ENCODE measurements at places on chromosomes 3 and 15.

DNA sequence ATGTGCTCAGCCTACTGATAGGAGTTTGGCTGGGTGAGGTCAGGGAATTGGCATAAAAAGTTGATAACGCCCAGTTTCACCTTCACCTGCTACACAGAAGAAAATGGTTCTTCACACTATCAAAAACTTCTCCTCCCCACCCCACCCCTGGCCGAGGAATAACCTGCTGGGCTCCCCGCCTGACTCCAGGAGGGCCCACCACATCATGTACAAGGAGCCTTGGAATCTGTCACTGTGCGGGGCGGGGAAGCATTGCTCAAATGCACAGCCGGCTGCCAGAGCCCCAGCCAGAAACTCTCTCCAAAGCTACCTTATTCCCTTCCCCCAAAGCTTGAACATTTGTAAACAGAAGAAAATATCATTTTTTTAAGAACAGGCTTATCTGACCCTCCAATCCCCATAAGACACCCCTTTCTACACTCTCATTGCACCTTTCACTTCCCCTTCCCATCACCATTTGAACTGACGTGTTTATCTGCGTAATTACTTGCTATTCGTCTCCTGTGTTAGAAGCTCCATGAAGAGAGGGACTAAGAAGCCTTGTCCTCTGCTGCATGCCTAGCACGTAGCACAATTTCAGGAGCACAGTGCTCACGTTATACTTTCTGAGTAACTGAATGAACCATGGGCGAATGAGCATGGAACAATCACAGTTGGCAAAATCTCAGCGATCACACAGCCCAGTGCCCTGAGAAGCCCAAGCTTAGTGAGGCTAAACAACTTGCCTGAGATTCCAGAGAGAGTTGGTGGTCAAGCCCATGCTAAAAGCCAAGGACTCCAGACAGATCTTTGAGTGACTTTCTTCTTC lies 82.9 kb downstream of the HES1 start:
- DNase-seq, result no peak

DNA sequence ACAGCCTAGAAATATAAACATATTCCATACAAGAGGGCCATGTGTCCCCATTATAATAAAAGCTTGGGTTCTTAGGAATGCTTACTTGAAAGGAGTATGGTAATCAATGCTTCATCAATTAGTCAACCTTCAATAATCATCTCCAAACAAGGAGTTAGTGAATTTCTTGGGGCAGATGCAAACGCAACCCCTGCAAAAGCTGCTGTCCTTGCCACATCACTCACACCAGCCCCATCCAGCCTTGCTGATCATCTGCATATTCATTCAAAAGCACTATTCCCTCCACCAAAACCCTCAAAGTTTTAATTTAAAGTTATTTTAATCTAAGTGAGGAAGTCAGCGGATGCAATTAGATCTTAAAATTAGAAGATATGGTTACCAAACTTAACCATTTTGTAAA lies 54.0 kb upstream of the VGLL4 start:
- DNase-seq, result no peak

DNA sequence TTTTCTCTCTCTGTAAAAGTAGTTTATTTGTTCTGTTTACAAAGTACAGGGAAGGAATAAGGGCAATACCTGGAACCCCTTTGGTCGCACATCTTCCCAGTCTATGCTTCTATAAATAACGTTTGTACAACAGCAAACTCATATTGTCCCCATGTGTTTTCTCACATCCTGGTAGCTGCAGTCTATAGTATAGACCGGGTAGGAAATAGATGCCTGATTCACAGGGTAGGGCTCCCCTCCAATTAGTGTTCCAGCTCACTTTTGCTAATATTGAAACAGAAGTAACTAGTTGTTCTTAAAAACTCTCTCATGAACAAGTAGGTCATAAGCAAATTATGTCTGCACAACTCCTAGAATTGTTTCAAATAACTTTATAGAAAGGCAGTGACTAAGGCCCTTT lies 17.7 kb downstream of the ATG7 start:
- no peak for DNase-seq

GRCh38 chr3:9204253-9204992 lies 45.0 kb downstream of the SRGAP3 start:
- peak; percentile 85 for DNase-seq

DNA sequence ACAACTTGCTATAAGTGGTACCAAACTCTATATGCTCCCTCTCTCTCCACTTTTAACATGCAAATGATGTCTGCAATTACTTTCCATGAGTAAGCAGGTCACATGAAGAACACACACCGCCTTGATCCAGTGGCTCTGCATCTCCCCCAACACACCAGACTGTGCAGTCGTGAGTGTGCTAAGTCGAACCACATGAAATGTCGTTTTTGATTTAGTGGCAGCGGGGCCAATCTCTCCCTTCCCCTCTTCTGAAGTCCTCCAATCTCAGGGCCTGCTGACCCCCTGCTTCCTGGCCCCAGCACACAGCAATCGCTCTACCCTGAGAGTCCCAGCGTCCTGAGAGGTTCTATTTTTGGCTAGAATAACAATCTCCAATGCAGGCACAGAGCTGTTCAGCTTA lies 312.5 kb downstream of the SHQ1 start:
- no peak for DNase-seq

- DNase-seq, result no peak
Observed at GRCh38 chr3:86737517-86737916, 253.4 kb downstream of the VGLL3 start.

DNA sequence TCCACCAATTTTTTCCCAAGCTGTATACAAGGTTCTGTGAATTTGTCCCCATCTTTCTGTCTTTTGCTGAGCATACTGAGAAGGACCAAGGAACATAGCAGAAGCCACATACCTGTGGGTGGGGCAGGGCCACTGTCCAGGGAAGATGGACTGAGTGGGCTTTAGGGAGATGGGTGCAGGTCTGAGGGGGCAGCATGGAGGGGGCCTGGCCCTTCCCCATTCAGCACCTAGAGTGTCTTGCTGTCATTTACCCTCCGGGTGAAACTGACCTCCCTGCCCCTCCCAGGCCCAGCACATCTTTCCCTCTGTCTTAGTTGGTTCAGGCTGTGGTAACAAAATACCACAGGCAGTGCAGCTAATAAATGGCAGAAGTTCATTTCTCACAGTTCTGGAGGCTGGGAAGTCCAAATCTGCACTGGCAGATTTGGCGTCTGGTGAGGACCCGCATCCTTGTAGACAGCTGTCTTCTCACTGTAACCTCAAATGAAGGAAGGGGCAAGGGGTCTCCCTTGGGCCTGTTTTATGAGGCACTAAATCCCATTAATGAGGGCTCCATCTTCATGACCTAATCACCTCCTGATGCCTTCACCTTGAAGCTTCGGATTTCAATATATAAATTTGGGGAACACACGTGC lies 180.0 kb upstream of the SMAD3 start:
- DNase-seq, result no peak

DNA sequence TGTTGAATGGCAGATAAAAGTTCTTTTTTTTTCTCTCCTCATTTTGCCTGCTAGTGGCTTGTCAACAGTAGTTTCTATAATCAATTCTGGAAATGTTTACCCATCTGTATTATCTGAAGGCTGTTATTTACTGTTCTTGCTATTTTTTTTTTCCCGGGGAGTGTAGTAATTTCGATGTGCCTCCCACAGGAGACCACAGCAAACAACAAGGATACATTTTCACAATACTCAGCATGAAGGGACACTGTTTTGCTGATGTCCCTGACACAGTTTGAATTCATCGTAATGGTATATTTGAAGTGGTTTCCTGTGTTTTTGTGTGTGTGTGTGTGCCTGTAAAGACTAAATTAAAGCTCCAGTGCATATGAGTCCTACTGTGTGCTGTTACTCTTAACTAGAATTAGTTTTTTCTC lies 92.1 kb upstream of the ICE2 start:
- DNase-seq, result no peak

DNA sequence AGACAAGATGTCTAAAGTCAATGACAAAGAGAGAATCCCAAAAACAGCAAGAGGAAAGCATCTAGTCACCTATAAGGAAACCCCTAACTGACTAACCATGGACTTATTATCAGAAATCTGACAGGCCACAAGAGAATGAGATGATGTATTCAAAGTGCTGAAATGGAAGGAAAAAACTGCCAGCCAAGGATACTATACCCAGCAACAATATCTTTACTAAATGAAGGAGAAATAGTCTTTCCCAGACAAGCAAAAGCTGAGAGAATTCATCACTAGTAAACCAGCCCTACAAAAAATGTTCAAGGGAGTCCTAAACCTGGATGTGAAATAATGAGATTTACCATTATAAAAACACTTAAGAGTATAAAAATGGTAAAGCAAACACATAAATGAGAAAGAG lies 128.0 kb downstream of the SATB1 start:
- DNase-seq, result no peak

- DNase-seq, result no peak
Observed at GRCh38 chr3:12856626-12857025, 15.3 kb upstream of the RPL32 start.

GRCh38 chr3:194125442-194125841 lies 10.5 kb upstream of the HES1 start:
- no peak for DNase-seq

- DNase-seq, result no peak
Observed at GRCh38 chr3:73273341-73273740, 211.9 kb downstream of the EBLN2 start.

DNA sequence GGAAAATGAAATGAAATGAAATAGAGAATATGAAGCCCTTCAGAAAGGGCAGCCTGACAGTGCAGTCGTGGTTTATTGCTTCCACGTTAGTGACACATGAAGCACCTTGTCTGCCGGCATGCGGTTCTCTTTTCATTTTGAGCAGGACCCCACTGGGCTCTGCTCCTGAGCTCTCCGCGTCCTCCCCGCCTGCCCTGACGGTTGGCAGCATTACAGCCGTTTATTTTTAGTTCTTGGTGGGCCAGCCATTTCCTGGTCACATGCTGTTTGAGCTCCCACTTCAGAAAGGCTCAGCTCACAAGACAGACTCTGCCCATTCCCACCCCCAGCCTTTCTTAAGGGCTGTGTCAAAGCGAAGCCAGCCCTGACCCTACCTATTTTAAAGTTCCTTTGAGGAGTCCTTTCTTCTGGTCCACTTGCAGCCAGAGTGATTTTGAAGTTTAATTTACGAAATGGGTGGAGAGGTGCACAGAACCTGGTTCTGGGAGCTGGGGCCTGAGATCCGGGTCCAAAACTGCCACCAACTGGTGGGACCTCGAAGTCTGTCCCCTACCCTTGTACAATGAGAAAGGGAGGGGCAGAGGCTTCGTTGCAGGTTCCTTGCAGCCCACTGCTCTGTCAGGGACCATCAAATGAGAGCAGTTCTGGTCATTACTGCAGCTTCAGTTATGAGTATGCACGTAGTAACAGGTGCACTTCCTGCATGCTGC lies 60.1 kb downstream of the MGLL start:
- DNase-seq, result peak; percentile 77

DNA sequence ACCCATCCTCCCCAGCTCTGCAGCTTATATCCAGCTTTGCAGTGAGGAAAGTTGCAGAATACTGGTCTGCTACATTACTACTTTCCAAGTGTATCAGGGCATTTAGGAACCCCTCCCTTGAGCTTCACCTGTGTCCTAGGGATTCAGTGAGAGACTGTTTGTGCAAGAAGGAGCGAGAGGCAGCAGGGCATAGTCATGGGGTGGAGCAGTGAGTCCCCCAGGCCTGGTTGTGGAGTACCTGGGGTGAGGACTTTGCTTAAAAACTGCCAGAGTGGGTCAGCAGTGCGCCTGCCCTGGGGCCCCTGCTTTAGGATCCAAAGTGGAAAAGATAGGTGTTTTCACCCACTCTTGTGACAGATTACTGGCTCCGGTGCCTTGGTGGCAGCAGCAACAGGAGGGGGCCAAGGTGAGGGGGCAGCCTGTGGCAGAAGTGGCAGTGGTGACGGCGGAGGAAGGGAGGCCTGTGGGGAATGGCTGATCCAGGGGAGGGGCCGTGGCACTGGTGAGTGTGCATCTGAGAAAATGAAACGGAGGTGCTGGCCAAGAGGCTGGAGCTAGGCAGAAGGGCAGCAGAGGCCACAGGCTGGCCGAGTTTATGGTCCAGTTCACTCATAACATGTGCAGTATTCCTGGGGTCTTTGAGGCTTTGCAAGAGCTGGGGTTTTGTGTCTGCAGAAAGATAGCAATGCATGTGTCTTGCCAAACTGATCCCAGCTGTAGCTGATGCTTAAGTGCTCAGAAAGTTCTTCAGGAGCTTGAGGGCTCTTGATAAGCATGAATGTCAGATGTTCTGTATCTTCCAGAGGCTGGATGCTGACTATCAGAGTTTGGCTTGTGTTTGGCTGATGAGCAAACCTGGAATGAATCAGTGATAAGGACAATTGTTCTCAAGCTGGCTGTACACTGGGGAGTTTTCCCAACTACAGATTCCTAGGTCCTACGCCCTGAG lies 43.4 kb downstream of the GOLGA6A start:
- DNase-seq, result no peak

DNA sequence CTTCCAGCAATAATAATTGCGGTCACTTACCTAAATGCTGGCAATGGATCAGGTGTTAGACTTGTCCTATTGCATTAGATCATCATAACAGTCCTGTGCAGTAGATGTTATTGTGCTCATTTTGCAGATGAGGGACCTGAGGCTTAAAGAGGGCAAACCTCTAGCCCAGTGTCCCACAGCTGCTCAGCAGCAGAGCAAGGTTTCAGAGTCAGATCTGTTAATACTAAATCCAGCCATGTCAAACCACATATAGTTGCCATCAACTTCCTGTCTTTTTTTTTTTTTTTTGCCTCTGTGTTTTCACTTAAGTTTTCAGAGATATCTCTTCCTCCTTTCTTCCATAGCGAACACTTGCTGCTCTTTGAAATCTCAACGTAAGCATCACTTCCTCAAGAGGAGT lies 12.1 kb downstream of the FEZF2 start:
- DNase-seq, result no peak

- peak; percentile 59 for DNase-seq
Observed at GRCh38 chr3:65685621-65686235, 353.0 kb downstream of the MAGI1 start.

DNA sequence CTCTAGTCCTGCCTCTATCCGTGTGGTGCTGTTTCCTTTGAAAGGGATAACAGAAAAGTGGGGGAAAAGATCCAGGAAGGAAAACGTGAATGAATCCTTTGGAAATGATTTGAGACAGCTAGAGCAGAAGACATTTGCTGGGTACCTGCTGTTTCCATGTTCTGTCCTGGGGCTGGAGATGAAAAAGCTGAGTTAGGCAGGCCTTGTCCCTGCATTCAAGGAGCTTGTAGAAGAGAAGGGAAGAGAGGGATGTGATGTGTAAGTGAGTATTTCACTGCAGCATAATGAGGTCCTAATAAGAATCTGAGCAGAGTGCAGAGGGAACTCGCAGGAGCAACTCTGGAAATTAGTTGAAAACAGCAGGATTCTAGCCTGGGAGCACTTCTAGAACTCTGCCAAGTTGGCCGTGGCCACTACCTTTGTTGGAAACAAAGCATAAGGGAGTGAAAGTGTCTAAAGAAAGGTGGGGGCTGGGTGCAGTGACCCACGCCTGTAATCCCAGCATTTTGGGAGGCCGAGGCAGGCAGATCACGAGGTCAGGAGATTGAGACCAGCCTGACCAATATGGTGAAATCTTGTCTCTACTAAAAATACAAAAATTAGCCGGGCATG lies 13.8 kb upstream of the SEMA4B start:
- no peak for DNase-seq

- DNase-seq, result no peak
Observed at GRCh38 chr3:123831420-123831819, 52.7 kb downstream of the MYLK start.

GRCh38 chr3:126491221-126492013 lies 15.7 kb upstream of the ZXDC start:
- DNase-seq, result no peak

- DNase-seq, result peak; percentile 30
Observed at GRCh38 chr15:88036154-88036839, 220.2 kb downstream of the NTRK3 start.

GRCh38 chr15:55799291-55800212 lies 56.6 kb upstream of the PRTG start:
- no peak for DNase-seq

- DNase-seq, result no peak
Observed at GRCh38 chr3:183481582-183481981, 53.2 kb upstream of the MCF2L2 start.

All from Ammon's horn (tissue), 1 donor.